Stimulated activated CD8-positive, alpha-beta memory T cell treated with anti-CD3 and anti-CD28 coated beads, Interleukin-4, amount 100 ng/mL, for 4 hours (primary cell): ENCODE measurements at places on chromosomes 5 and 9.

- DNase-seq = no peak
Measured at GRCh38 chr5:4027088-4027734, 431.6 kb downstream of the IRX1 start.

DNA sequence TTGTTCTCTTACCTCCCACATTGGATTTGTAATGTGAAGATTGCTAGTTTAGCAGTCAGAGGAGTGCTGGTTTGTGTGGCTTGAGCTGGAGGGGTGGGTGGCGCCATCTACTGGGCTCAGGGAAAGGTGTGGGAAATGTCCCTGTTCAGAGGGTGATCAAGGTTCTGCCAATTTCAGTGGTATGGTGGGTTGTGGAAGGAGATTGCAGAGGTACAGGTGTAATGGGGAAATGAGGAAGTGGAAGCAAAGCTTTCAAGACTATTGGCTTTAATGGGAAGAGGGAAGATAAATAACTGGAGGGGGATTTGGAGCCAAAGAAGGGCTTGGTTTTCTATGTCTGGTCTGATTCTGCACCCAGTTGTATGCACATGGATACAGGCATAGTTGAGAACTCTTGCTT is 76.4 kb downstream of the OSMR start:
- DNase-seq = no peak

DNA sequence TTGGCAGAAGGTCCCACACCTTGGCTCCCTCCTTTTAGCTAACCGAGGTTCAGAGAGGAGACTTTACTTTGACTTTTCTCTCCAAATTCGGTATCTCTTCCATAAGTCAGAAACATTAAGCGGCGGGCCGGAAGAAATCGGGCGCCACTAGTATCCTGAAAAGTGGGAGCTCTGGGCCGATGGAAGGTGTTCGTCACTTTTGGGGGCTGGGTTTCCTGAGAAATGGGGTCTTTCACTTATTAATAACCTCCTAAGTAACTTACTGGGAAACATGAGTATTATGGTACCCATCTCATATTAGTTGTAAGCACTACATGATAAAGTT is 716 bp downstream of the STX17 start:
- DNase-seq = no peak

- DNase-seq = no peak
Measured at GRCh38 chr5:78824831-78825281, 160.3 kb downstream of the ARSB start.

GRCh38 chr5:113044776-113045465 is 68.3 kb downstream of the DCP2 start:
- no peak for DNase-seq

DNA sequence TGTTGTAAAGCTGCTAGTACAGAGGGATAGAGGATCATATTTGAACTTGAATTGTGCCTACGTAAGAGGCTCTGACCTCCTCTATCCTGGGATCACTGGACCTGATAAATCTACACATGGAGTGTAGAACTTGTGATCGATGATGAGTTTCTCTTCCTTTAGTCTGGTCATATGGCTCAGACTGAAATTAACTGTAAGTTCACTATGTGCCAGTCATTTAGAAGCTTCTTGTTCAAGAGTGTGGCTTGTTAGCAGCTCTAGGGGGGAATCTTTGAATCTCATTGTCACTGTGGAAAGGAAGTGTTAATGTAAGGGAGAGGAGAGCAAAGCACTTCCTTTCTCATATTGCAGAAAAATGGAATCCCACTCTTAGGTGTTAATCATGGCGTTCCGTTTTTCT is 12.1 kb downstream of the ZBTB34 start:
- DNase-seq = no peak

DNA sequence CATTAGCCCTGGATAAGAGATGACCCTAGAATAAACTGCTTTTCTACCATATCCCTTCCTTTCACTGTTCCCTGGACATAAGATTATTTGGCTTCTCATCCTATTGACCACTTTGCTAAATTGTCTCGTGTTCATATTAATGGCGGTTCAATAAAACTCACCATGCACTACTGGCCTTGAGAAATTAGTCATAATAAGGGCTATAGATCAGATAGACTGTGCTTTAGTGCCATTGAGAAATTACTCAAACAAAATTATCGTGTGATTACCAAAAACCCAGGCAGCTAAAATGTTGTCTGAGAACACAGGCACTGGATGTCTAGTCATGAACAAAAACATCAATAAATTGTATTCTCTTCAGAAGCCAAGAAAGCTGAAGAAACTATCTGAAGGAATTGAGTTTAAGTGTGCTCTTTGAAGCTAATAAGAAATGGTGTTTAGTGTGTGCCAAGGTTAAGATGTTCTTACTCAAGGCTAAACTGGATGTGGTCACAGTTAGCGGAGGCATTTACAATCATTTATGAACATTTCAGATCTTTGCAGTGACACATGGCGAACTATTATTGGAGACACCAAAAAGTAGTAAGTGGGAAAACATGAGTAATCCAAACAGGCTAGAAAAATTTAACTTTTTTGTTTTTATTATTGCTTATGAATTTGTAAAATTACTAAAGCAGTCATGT is 460.4 kb upstream of the RORB start:
- no peak for DNase-seq

DNA sequence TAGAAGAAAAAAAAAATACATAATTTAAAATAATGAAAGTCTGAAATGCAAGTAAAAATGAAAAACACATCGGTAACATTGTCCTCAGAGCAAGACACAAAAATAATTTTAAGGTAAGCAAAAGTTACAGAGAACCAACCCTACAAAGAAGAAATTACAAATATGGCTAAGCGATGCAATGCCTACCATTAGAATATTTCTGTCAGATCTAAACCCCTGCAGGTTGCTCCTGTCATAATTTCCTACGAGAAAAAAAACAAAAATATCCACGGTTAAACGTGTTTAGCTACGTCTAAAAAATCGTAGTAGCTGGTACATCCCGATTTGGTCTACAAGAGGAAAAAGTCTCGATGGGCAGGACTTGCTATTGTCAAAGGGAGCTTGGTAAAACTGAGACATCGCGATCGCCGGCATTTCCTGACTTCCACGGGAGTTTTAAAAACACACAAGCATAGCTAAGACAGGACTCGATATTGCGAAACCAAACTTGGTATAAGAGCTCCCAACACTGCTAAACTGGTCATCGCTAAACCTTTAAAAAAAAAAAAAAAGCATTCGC is 1.1 kb upstream of the ANXA2R start:
- no peak for DNase-seq

DNA sequence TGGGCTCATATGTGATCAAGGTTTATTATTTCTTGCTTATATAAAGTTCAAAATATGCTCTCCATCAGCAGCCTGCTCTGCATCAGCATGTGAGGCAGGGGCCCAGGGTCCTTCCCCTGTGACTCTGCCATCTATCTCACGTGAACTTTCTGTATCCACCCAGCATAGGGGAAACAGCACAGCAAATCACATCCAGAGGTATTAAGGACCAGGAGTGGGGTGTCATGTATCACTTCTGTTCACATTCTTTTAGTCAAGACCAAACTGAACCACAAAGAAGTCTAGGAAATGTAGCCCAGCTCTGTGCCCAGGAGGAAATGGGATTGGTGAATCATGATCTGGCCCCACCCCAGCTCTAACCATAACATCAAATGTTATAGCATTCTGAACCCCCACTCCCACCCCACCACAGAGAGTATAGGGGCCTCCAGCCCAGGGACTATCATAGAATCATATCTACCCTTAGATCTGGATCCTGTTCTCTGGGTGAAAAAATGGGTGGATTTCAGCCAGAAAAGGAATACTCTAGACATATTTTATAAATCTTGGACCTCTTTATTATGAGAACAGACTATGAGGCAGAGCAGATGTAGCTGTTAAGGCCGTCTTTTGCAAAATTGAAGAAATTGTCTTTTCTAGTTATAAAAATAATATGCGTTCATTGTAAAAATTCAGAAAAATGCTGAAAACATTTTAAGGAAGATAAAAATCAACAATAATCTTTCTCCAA is 473.7 kb downstream of the ARHGEF28 start:
- DNase-seq = no peak

GRCh38 chr9:37693260-37693659 is 42.5 kb downstream of the FRMPD1 start:
- no peak for DNase-seq

- no peak for DNase-seq
Measured at GRCh38 chr5:88480245-88480644, 211.6 kb upstream of the TMEM161B start.

DNA sequence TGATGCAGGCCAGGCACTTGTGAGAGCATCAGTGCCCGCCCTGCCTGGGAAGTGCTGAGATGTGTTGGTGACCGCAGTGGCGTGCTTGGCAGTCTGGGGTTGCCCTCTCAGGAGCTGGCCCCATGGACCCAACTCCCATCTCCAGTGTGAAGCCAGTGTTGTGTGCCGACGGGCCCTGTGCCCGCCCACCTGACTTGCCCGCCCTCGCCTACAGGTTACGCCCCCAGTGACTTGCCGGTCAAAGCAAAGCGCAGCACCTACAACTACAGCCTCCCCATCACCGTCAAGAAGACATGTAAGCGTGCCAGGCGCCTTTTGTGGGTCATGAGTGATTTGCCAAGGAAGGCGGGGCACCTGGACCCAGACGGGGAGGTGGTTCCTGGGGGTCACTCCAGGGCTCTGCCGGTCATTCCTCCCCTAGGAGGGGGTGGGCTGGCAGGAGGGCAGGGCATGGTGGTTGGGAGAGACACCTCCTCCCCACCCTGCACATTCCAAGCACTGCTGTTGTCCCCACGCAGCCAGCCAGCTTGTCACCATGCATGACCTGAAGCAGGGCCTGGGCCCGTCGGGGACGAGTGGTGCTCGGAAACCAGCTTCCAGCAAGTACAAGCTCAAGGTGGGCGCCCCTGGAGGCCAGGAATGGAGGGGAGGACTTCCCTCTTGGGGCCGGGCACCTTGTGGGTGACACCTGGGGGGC is 7.4 kb upstream of the CEL start:
- DNase-seq = no peak

- DNase-seq = no peak
Measured at GRCh38 chr5:175690025-175690424, 32.2 kb downstream of the HRH2 start.

DNA sequence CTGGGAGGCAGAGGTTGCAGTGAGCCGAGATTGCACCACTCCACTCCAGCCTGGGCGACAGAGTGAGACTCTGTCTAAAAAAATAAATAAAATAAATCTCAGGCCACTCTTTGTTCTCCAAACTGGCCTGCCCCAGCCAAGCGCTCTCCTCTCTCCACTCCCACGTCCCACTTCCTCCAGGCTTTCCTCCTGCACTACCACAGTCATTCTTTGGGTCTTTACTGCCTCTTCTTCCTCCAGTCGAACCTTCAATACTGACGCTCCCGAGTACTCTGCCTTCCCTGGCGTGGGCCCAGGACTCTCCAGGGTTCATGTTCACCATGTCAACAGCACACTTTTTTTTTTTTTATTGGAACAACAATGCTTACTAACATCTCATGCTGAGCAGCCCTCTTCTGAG is 23.9 kb downstream of the RNF130 start:
- no peak for DNase-seq

DNA sequence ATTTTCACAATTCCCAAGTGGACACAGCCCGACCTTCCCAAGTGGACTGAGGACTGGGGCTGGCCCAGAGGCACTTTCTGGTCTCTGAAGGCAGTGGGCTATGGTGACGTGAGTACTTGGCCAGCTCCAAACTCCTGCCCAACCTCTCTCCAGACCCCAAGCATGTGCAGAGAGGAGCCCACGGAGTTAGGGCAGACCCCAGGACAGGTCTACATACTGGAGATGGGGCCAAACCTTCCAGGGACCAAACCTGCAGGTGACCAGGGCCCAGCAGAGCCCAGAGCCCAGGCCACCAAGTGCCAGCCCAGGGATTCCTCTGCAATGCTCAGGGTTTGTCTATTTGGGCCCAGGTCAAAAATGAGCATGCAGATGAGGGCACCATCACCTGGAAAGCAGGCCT is 15.3 kb downstream of the BRD3 start:
- no peak for DNase-seq

DNA sequence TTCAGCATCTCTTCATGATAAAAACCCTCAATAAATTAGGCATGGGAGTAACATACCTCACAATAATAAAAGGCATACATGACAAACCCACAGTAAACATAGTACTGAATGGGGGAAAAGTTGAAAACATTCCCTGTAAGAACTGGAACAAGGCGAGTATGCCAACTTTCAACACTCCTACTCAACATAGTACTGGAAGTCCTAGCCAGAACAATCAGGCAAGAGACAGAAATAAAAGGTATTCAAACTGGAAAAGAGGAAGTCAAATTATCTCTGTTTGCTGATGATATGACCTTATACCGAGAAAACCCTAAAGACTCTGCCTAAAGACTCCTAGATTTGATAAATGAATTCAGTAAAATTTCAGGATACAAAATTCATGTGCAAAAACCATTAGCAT is 167.6 kb downstream of the TMEM38B start:
- no peak for DNase-seq

- DNase-seq = no peak
Measured at GRCh38 chr5:69050214-69050613, 43.6 kb upstream of the SLC30A5 start.

- no peak for DNase-seq
Measured at GRCh38 chr9:127396253-127396807, 639 bp upstream of the SLC2A8 start.

DNA sequence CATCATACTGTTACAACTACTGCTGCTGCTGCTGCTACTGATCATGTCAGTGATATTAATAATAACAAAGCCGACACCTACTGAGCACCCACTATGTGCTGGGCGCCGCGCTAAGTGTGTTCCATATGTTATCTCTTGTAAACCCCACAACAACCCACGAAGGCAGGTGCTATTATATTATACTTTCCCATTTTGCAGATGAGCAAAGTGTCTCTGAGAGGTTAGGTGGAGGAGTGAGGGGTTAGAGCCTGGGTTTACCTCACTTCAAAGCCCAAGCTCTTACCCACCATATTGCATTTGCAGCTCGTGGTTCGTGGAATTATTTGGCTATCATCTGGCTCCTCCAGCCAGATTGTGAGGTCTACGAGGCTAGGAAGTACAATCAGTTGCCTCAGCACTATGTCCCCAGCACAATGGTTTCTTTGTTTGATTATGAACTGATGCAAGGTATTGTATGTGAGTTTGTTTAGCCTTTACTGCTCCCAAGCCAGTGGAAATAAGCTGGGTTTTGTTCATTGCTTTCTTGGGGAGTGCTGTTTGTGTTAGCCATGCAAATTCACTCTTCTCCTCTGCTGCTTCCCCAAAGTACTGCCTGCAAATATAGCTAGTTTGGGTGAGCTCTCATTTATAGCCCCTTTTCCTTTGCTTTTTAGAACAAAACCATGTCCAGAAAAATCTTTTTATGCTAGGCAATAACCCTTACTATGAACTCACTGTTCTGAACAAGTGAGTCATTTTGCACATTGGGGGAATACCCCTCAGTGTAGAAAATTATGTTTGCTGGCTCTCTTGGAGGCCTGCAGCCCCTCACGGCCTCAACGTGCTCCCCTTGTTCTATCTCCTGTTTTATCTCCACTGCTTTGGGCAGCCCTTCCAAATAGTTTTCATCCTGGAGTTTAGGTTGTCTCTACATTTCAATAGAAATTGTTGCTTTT is 47.9 kb downstream of the ALG2 start:
- DNase-seq = no peak

- no peak for DNase-seq
Measured at GRCh38 chr5:111075520-111075919, 4.0 kb downstream of the TSLP start.

GRCh38 chr9:92278110-92278509 is 15.4 kb downstream of the IARS1 start:
- no peak for DNase-seq
